ENCODE measurements at places on chromosomes 12 and 14. TPM values are rescaled to one million over a fixed set of nuclear protein-coding genes. Genes with fewer than 3 reads are reported as not detected.

RNASE7 gene
- polyA plus RNA-seq = not detected

GRCh38 chr12:62917926-62918325 lies 17.0 kb downstream of the PPM1H start:
- no peak for DNase-seq

DNA sequence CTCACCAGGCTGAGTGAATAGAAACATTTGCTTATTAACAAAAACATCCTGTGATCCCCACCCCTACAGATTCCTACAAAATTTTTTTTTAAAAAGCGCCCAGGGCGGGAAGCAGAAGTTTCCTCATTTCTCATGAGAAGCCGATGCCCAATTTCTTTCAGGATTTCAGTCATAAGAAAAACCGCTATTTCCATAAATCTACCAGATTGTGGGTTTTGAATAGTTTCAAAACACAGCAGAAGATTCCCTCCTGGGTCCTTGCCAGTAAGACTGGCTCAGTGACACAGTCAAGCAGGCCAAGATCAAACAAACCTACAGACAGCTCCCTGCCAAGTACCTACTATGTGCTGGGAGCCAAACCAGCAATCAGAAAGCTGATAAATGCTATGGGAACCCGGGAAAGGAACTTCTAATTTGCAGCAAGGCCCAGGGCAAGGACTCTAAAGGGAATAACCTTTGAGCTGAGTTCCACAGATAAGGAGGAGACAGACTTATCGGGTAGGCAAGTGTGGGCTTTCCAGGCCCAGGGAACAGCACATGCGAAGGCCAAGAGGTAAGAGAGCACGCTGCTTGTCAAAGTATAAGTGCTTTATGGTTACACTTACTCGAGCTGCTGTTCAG lies 68.7 kb downstream of the CCDC88C start:
- DNase-seq = no peak

FLVCR2 gene
- polyA plus RNA-seq = not detected

WDR89 gene
- 16.2 TPM for polyA plus RNA-seq

All from immature natural killer cell (primary cell).